ENCODE measurements at places on chromosomes 12 and 14.

DNA sequence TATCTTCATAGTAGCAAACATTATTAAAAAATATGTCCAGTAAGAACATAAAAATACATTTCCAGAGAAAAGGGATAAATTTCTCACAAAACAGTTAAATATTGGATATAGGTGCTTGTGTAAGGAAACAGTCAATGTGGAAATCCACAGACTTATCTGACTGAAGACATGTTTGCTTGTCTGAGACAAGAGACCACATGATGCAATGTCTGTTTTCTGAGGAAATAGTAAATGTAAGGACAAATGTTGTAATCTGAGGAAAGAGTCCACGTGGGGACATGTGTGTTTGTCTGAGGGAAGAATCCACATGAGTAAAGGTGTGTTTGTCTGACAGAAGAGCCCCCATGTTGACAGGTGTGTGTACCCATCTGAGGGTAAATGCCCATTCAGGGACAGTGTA lies 1093.2 kb downstream of the TMEM121 start:
- DNase-seq = no peak

- no peak for DNase-seq
These were observed 64.8 kb upstream of the BDKRB2 start for GRCh38 chr14:96139879-96140278.

- DNase-seq = no peak
These were observed 168.2 kb downstream of the ACSS3 start for GRCh38 chr12:81245907-81246570.

GRCh38 chr14:49999146-49999761 lies 106.4 kb downstream of the ARF6 start:
- peak; percentile 59 for DNase-seq

GRCh38 chr12:105485321-105485910 lies 154.9 kb downstream of the C12orf75 start:
- no peak for DNase-seq

DNA sequence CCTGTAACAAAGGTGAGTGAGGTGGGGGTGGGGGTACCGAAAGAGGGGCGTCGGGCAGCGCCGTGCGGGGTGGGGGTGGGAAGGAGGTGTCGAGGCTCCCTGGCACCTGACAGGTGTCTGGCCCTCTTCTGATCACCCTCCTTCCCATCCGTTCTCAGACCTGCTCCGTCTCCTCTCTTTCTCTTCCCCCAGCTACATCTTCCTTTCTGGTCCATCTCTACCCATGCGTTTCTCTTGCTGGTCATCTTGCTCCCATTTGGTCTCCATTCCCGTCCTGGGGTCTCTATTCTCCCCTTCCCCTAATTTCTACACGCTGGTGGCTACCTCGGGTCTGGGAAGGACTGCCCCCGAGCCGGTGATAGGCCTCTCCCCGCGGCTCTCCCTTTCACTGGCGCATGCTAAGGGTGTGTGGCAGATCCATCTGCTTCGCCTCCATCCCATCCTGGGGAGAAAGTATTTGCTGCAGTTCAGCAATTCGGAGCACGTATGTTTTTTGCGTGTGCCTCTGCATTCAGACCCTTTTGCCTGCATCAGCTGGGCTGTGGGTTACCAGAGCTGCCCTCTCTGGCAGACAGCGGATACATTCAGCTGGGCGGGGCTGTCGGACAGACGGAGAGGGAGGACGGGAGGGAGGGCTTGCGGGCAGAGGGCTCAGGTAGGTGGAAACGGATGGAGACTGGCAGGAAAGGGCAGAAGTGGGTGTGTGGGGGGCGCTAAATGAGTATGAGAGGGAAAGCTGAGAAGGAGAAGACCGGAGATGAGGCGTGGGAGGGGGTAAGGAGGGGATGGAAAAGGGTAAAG lies 730 bp downstream of the CLSTN3 start:
- DNase-seq = no peak

DNA sequence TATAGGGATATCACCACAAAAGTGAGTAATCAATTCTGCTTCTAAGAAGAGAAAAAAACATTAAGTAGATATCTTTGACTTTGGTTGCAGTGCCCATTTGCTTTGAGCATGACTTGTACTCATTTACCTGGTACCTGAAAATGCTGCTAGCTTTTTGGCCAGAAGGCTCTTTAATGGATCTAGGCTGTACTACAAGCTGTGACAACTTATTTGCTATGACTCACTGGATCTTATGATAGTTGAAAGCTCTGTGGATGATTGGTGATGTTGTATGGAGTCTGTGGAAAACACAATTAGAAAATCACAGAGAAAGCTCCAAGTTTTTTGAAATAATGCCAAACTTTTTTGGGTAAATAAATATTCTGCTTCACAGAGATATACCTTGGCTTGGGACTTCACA lies 960.9 kb upstream of the FBXO33 start:
- no peak for DNase-seq
